ENCODE measurements at places on chromosomes 1 and 21. TPM values are rescaled to one million over a fixed set of nuclear protein-coding genes. Genes with fewer than 3 reads are reported as not detected.

The GGPS1 gene
- total RNA-seq = 51.9 TPM

The CASZ1 gene
- 1.1 TPM for total RNA-seq

The SPRR2G gene
- total RNA-seq = not detected

The OR2L5 gene
- total RNA-seq = not detected

The B4GALT2 gene
- total RNA-seq = 114 TPM

The RGS8 gene
- 0.29 TPM for total RNA-seq

The EFCAB7 gene
- total RNA-seq = 10.0 TPM

The KCNE2 gene
- total RNA-seq = not detected

The PTGS2 gene
- not detected for total RNA-seq

The SGIP1 gene
- total RNA-seq = 0.34 TPM

The CFHR5 gene
- not detected for total RNA-seq

The SMIM1 gene
- not detected for total RNA-seq

The EDARADD gene
- total RNA-seq = not detected

The FCRL4 gene
- total RNA-seq = not detected

GRCh38 chr1:23331713-23332112 is 12.4 kb downstream of the HNRNPR start:
- DNase-seq = no peak

DNA sequence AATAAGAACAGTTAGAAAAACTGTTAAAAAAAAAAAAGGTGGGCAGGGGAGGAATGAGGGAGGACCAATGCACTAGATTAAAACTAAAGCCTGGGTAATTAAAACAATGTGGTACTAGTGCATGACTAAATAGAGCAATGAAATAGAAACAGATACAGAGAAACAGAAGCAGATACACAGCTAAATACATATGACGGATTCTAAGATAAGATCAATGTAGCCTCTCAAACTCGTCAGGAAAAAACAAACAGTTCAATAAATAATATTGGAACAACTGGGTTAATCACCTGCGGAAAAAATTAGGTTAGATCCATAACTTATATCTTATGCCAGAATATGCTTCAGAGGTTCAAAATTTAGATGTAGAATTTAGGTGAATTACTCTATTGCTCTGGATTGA is 68.2 kb downstream of the ERO1B start:
- DNase-seq = no peak

DNA sequence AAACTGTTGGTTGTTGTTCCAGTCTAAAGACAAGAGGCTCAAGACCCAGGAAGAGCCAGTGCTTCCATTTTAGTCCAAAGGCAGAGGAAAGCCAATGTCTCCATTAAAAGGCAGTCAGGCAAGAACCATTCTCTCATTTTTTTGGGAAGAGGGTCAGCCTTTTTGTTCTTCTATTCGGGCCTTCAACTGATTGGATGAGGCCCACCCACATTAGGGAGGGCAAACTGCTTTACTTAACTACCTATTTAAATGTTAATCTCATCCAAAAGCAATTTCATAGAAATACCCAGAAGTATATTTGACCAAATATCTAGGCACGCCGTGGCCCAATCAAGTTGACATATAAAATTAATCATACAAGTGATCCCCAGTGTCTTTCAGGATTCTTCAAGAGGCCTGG is 104.4 kb upstream of the SYT6 start:
- no peak for DNase-seq

DNA sequence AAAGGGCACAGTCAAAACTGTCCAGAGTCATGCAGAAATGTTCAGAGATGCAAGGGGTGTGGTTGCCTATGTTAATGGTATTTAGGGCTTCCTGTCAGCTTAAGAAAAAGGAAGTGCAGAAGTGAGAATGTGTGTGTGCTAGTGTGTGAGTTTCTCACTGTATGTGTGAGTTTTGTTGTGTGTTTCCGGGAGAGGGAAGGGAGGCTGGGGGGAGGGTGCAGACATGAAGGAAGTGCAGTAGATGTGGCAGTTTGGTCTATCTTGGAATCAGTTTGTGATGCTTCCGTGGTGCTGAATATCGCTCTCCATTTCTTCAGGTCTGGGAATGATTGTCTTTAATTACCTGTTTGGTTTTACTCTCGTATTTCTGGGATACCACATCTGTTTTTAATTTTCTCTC is 16.5 kb upstream of the ATP6V1G3 start:
- peak; percentile 15 for DNase-seq

- no peak for DNase-seq
Measured at GRCh38 chr1:205800981-205801703, 11.9 kb downstream of the SLC41A1 start.

GRCh38 chr1:104765085-104765484 is 1015.4 kb downstream of the AMY1C start:
- DNase-seq = no peak

DNA sequence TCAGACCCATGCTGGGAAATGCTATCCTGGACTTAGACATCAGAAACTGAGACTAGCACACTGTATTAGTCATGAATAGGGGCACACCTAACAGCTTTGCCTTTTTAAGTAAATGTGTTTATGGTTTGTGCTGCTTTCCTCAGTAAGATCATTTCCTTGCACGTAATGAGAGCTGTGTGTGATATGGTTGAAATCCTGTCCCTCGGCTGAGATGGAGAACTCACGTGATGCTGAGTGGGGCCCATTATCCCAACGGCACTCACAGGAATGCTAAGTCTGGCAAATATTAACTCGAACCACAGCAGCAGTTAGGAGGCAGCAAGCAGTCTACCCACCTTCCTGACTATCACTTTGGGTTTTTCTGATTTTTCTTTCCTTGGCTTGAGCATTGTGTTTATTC is 38.2 kb downstream of the BCL9 start:
- no peak for DNase-seq

- DNase-seq = peak; percentile 80
Measured at GRCh38 chr21:34027721-34028461, 45.5 kb upstream of the MRPS6 start.

DNA sequence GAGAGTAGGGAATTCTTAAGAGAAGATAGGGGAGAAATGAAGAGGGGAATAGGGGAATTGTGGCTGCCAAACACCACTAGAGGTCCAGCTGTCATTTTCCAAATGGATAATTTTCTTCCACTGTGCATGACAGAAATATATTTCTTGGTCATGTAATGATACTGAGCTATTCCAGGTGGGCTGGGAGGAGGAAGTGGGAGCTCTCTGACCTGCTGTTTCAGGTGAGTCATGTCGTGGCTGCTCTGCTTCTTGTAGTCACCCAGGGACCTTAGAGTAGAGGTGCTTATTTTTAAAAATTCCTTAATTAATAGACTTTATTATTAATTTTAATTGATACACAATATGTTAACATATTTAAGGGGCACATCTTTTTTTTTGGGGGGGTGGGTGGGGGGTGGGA is 11.9 kb downstream of the PDE4B start:
- no peak for DNase-seq

DNA sequence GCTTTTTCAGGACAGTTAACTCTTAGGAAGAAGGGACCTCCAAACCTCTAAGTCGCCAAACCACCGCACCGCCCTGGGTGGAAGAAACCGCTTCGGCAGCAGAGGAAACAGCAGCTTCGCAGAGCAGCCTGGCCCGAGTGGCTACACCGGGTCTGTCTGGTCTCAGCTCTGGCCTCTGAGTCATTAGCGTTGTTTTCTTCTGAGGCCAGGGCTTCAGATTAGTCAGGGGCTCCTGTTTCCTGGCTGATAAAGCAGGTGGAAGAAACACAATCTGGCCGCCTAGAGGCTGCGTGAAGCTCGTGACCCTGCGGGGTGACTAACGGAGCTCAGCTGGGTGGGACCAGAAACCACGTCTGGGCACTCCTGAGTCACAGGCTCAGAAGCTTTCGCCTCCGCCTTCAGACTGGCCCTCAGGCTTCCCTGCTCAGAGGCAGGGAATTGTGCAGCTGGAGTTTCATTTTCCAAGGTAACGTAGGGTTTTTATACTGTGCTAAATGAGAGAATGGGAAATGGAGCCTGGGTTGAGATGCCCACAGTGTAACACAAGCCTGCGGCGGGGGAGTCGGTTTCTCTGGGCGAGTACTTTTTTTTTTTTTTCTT is 44.9 kb downstream of the CHAF1B start:
- DNase-seq = peak; percentile 100

DNA sequence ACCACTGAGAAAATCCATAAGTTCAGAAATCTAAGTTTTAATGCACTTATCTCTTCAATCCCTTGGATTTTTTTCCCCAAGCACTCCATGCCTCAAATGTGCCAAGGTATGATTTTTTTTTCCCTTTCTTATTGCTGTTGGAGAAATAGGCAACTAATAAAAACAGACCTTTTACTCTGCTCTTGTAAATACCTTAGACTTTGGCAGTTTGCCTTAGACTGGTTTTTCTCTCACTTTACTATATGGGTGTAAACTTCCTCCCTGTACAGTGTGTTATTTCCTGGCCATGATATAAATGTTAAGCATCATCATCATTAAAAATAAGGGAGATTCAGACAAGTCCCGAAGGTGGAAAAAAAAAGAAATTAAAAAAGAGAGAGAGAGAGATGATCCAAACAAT is 65.7 kb downstream of the LRRC8C start:
- no peak for DNase-seq

DNA sequence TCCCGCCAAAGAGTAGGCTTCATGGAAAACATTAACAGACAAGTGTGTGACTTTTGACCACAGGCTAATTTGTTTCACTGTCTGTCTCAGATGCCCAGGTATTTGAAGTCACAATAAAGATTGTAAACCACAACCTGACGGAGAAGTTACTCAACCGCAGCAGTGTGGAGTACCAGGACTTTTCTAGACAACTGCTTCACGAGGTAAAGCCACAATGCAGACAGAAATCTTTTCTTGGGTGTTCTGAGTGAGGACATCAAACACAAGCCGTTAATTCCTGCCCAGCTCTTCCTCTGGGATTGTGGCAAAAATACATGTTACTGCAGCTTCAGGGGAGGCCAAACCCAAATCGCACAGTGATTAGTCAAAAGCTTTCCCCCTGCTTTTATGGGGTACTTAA is 31.0 kb downstream of the UMODL1 start:
- DNase-seq = peak; percentile 71

GRCh38 chr1:22641247-22641646 is 2.2 kb upstream of the C1QC start:
- DNase-seq = no peak

GRCh38 chr21:24076179-24076578 is 1531.1 kb downstream of the MRPL39 start:
- no peak for DNase-seq

- DNase-seq = no peak
Measured at GRCh38 chr1:200182701-200183100, 155.2 kb downstream of the NR5A2 start.

- peak; percentile 14 for DNase-seq
Measured at GRCh38 chr1:90831910-90832309, 114.8 kb upstream of the BARHL2 start.

DNA sequence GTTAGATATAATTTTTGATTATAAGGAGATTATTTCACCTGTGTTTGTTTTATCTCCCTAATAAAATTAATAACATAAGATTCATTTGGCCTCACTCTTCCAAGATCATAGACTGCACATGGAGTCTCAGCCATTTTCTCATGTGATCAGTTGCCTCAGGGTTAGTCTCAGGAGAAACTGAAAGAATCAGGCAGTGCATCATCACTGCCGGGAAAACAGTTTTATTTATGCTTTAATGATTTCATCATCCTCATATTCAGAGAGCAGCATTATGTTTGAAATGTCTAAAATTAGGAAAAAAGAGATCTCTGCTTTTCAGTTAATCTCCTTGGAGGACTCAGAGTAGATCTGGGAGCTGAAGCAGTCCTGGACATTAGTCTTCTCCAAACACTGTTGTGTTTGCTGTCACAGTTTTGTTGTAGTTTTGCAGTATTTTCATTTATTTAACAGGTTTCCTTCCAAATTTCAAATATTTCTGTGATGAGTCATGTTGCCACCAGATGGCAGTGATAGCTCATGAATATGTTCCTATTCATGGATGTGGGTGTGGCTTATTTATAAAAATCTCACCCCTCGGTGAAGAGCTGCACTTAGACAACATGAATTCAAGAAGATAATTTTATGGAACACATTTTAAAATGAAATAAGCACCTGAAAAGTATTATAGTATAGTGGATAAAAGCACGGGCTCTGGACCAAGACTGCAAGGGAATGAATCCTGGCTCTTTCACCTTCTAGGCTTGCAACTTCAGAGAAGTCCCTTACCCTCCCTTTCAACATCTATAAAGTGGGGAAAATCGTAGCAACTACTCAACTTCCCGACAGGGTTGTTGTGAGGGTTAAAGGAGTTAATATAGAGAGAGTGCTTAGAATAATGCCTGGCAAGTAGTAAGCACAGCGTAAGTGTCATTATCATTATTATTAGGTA is 31.2 kb downstream of the CHD1L start:
- DNase-seq = peak; percentile 82

DNA sequence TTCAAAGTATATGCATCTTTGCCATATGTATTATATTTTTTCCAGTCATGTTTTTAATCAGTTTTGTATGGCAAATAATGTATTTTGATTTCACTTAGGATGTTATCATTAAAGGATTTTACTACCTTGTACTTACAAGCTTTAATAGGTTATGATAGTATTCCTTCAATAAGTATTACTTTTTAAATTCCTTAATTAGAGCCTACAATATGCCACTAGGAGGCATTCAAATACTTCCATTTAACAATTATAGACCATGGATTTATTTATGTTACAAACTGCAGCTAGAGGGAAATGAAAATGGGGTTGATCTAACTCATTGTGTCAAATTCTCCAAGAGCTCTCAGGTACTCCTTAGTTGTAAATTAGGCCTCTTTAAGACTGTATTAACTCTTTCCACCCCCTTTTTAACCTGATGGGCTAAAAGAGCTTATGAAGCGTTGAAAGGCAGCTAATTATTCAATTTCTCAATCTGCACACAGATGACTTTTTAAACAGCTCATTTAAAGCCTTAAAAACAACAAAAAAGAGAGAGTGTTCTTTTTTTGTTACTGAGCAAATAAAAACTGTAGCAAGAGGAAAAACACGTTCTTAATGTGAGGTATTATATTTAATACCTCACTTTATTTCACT is 156.2 kb downstream of the DENND1B start:
- DNase-seq = peak; percentile 30

GRCh38 chr1:19676438-19676922 is 11.8 kb downstream of the HTR6 start:
- DNase-seq = no peak

- DNase-seq = no peak
Measured at GRCh38 chr21:44867999-44868700, 5.3 kb downstream of the PTTG1IP start.

DNA sequence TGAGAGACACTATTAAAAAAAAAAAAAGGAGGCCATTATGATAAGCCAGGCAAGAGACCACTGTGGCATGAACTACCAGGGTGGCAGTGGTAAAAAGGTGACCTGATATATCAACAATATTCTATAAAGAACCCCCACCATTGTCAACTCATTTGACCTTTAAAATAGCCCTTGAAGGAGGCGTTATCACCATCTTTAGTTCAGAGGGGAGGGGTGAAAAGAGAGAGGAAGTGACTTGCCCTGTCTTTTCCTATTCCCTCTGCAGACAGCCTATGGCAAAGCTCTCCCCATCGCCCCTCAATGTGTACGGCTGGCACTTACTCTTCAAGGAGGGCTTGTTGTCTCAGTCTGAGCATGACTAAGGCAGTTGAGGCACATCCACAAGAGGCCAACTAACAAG is 11.7 kb upstream of the SLFNL1 start:
- DNase-seq = no peak

DNA sequence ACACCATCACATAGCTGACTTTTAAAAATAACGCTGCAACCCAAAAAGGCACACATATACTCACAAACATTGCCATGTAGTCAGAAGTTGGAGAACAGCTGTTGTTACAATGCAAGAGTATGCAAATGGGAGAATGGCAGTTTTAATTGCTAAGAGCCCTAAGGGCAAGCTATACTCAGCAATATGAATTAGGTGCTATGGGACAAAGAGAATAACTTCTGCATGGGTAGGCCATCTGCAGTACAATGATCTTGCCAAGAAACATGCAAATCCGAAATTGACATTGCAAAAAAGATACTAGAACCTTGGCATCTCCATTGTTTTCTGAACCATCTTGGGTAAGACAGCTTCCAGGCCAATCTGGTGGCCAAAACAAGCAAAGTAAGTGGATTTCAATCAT is 697.8 kb downstream of the LRRIQ3 start:
- no peak for DNase-seq
